Stimulated activated CD8-positive, alpha-beta memory T cell treated with anti-CD3 and anti-CD28 coated beads, Interleukin-4, amount 100 ng/mL, for 1 hour (primary cell): ENCODE measurements at places on chromosomes 3 and 15.

DNA sequence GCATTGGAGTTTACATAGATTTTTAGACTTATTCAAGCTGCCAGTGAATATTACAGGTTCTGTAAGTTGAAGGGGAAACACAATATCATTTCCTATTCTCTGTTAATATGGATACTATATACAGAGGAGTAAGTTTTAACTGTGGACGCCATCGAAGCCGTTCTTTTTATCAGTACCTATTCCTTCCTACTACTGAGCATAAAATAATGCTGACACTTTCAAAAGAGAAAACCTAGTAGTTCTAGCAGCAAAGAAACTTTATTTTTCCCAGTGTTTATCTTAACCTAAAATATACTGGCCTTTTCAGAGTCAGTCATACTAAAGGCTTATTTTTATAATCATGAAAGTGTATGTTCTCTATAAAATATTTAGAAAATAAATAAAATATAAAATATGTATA, 14.2 kb downstream of the LRRC31 start:
- DNase-seq: no peak

GRCh38 chr15:74242441-74243185, 6.5 kb downstream of the CCDC33 start:
- no peak for DNase-seq

DNA sequence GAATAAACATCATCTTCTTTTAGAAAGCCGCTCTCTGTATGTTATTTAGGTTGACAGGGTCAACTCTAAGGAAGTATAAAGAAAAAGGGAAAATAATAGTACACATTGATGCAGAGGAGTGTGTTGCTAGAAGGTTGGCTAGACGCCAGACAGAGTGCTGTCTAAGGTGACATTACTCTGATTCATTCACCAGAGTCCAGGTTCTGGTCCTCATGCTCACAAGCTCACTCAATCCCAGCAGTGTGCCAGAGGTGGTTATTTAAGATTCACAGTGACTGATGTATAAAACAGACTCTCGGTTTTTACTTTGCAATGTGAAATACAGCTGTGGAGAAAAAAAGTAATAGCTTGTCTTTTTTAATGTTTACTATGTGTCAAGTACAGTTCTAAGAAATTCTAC, 1.7 kb downstream of the CFAP44 start:
- no peak for DNase-seq

DNA sequence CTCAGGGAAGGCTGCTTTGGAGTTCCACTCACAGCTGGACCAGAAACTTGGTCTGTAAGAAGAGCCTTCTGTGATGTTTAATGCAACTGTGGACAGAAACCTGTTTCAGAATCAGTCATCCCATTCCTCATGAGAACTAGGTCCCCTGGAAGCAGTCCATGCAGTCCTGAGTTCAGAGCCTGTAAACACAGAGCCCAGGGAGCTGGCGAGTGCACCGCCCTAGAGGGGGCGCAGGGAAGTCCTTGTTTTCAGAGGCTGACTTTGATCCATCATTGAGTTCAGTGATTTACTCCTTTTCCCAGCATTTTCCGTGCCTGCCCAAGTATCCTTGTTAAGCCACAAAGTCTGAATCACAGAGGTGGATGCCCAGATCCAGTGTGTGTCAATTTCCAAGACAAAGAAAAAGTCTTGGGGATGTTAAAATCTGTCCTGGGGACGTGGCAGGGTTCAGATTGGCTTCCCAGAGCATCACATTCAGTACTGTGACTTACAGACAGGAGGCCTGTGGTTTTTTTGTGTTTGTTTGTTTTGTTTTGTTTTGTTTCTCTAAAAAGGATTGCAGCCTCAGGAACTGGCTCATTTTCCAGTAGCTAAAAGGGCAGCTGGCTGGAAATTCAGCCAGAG, 9.8 kb upstream of the TXNRD3 start:
- no peak for DNase-seq

- no peak for DNase-seq
These were observed 204.9 kb downstream of the CNTN4 start for GRCh38 chr3:2303566-2303965.
